ENCODE measurements at places on chromosomes 1 and 21.
A peak's percentile ranks its signal among the peaks of the same experiment; 100 is the strongest.

DNA sequence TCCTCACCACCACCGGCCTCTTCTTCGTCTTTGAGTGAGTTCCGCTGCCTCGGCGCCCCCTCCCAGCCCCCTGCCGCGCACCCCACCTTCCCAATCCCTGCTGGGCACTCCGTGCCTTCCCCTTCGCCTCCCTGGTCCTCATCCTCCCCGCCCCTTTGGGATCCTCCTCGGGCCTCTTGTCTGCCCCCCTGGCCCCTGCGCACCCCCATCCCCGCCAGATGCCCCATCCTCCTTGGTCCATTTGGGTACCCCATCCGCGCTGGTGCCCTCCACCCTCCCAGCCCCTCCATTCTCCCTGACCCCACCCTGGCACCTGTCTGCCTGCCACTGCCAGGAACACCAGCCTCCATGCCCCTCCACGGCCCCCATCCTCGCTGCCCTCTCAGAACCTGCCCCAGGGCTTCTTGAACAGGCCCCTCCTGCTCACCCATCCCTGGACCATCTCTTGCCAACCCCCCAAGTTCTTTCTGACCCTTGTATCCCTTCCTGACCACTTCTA lies 667 bp downstream of the ZDHHC18 start:
- no peak for DNase-seq

DNA sequence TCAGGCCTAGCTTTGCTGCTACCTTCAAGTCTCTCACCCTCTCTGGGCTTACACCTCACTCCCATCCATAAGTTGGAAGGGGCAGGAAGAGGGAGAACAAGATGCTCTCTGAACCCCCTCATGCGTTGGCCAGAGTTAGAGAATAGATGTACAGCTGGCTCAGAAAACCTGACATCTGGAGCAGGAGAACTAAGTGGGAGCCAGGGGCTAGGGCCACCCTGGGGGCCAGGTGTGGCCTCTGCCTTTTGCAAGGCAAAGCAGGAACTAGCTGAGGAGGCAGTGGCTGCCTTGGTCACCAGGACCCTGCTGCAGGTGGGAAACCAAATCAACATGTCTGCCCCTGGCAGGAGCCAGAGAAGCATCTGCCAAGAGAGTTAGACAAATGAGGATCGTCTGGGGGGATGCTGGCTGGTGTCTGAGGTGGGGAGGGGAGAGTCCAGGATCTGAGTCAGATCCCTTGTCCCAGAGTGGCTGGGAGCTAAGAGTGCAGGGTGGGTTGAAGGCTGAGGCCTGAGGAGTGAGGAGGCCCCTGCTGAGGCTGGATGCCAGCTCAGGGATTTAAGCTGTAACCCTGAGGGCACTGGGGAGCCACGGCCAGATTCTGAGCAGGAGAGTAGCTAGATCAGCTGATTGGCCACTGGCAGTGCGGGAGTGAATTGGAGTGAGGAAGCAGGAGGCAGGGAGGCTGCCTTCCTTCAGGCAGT lies 115.0 kb downstream of the EPHB2 start:
- DNase-seq, result no peak

DNA sequence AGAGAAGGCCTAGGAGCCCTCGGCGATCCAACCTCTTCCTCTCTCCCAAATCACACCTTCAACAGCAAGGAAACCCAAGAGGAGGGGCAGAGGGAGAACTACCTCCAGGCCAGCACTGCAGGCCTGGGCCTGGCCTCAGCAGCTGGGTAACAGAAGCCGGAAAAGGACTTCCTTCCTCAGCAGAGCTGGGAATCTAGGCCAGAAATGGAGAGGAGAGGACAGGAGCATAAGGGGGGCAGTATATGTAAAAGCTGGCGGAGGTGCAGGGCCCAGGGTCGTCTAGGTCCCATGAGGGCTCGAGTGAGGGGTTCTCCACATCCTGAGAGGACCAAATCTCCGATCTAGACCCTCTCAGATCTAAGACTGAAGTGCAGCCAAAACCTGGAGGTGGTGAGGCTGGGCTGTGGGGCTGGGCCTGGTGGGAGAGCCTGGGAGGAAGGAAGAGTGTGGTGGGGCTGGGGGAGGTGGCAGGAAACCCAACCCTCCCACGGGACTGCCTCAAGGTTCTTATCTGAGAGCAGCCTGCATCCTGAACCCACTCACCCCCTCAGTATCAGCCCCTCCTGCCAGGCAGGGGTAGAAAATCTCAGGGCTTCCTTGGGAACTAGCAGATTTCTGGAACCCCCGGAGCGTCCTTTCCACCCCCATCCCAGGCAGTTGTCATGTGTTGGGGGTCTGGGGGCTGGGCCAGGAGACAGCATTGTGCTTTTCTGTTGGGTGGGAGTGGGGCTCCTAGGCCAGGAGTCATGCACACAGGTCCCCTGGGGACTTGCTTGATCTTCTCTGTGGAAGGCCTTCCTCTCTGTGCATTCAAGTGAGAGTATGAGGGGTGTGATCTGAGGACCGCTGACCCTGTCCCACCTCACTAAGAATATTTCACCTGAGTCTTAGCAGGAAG lies 33.0 kb downstream of the PIK3C2B start:
- DNase-seq, result peak; percentile 75

- no peak for DNase-seq
These were observed 5.6 kb downstream of the RNF2 start for GRCh38 chr1:185050823-185051451.

- peak; percentile 14 for DNase-seq
These were observed 25.6 kb upstream of the RGS13 start for GRCh38 chr1:192610112-192610889.

- DNase-seq, result no peak
These were observed 101.4 kb upstream of the ACTRT2 start for GRCh38 chr1:2919841-2920240.

- no peak for DNase-seq
These were observed 16.0 kb upstream of the EPS15 start for GRCh38 chr1:51535006-51535592.

GRCh38 chr1:197787056-197787455 lies 11.8 kb upstream of the DENND1B start:
- DNase-seq, result no peak

DNA sequence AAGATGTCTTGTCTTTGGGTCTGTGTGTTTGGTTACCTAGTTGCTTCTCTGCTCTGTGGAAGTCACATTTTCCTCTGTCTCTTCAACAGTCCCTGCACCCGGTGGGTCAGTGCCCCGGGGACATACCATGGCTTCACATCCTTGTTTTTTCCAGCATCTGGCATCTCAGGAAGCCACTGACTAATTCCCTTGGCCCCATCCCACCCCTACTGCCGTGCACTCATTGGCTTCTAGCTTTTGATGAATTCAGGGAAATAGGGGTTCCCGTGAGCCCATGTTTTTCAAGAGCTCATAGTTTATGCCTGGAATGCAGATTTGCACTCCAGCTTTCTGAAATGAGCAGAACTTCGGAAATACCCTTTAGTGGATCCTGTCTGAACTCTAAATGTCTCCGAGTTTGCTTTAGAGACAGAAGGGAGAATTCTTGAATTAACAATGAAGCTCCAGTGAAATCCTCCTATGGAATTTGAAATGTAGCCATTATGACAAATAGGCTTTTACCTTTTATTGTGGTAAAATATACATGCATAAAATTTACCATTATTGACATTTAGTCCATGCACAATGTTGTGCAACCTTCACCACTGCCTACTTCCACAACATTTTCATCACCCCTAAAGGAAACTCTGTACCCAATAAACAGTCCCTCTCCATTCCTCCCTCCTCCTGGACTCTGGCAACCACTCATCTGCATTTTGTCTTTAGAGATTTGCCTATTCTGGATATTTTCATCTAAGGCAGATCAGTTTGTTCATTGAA lies 67.5 kb downstream of the CLIC6 start:
- no peak for DNase-seq

DNA sequence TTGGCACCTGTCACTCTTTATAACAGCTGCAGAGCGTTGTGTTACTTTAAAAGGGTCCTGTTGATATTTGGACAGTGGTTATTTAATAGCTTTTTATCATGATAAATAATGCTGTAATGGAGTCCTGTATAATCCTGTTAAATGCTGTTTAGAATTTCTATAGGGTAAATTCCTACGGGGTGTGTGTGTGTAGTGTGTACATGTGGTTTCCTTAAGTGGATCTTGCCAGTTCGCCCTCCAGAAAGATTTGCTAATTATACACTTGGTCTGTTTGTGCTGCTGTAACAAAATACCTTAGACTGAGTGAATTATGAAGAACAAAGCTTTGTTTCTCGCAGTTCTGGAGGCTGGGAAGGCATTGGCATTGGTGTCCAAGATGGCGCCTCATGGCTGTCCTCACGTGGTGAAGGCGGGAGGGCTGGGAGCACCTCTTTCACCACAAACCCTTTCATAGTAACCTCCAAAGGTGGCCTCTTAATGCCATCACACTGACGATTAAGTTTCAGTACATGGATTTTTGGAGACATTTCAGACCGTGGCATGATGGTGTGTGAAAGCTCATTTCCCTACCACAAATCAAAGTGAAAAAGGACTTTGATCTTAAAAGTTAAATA lies 11.2 kb downstream of the PRMT2 start:
- no peak for DNase-seq

- DNase-seq, result no peak
These were observed 633.2 kb upstream of the NEGR1 start for GRCh38 chr1:72915581-72915980.

DNA sequence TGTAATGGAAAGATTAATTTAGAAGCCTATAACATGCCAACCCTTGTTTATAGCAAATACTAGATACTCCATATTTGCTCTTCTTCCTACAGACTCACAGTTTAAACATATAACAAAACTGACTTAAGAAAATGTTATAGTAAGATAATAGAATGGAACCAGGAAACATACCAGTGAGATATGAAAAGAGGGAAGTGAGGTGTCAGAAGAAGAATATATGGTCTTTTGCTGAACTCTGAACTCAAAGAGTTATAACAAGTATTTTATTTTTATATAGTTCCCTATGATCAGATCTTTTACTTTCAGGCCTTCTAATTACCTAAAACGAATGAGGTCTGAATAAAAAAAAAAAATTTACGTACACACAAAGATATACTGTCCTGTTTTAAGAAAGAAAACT lies 20.9 kb downstream of the TMED5 start:
- DNase-seq, result no peak

DNA sequence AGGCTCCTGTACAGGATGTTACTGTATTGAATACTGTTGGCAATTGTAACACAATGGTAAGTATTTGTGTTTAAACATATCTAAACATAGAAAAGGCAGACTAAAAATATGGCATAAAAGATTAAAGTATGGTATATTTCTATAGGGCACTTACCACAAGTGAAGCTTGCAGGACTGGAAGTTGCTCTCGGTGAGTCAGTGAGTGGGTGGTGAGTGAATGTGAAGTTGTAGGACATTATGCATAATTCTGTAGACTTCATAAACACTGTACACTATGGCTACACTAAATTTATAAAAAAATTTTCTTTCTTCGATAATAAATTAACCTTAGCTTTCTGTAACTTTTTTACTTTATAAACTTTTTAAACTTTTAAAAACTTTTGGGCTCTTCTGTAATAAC lies 13.7 kb upstream of the TRIM62 start:
- DNase-seq, result no peak

DNA sequence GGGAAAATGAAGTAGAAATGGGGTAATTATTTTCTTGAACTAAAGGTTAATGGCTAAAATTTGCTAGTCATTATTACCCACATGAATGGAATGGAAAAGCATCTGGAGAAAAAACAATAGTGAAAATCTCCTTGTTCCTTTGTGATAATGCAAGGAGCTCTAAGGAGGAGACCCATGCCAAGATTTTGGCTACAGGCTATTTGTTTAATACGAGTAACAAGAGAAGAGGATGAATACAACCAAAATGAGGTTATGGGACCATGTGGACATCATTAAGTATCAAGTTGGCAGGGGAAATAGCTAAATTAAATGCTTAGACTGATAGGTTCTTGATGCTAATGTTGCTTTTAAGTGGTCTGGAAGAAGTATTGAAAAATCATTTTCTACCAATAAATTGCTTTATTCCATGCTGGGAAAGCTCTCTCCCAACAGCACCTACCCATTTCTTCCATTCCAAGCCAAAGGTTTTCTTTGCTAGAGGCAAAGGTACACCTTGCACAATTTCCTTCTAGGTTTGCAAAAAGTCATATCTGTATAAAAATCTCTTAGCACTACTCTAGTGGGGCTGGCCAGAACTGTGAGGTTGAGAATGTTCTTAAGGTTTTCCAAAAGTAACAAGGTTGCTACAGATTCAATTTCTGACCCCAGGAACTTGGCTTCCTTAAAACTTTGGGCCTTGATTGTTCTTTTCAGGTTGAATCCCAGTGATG lies 100.2 kb downstream of the SMYD2 start:
- DNase-seq, result no peak

GRCh38 chr1:171115280-171115897 lies 24.7 kb downstream of the FMO3 start:
- no peak for DNase-seq

- peak; percentile 86 for DNase-seq
These were observed 53.0 kb upstream of the DESI2 start for GRCh38 chr1:244599937-244600350.

- no peak for DNase-seq
These were observed 93.7 kb downstream of the RGS7 start for GRCh38 chr1:241263346-241263745.

DNA sequence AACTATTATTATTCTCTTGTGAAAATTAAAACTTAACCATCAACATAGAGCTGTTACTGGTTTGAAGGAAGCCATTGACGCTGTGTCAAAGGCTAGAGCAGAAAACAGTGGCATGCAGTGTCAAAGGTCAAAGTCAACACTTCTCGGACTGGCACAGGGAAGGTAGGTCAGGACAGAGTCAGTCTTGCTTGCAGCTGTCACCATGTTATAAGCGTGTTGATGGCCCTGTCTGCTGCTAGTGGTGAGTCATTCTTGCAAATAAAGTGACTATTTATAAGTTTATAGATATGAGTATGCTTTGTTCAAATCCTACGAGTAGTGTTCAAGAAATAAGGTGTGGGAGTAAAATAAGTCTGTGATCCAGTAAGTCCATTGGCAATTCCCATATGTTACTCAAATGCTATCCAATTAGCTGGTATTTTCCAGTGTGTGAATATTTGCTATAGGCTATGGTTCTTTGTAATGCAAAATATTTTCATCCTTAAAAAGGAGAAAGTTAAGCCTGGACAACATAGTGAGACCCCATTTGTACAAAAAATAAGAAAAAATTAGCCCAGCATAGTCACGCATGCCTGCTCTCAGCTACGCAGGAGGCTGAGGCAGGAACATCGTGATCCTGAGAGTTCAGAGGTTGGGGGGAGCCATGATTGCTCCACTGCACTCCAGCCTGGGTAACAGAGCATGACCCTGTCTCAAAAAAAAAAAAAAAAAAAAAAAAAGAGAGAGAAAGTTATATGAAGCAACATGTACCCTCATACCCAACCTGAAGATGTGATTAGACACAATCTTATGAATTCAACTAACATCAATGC lies 26.3 kb upstream of the TINAGL1 start:
- DNase-seq, result no peak

GRCh38 chr1:206511362-206512057 lies 4.2 kb downstream of the RASSF5 start:
- DNase-seq, result no peak

DNA sequence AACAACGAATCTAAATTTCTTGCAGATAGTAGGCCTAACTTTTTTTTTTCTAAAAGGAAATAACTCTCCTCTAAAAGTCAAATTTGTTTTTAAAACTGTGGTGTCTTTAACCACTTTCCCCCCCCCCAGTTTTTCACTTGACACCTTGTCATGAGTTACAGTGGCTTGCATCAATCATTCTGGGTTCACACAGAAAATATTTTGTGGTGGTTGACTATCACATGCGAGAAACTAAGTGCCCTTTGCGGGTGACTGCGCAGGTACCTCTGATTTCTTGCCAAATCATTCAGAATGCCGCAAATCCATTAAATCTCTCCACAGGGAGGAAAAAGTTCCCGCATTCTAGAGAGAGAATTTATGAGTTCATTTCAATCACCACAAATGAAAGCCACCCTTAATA lies 23.8 kb upstream of the SAMSN1 start:
- DNase-seq, result no peak

- no peak for DNase-seq
These were observed 28.5 kb downstream of the KNCN start for GRCh38 chr1:46522969-46523320.
